ENCODE measurements at places on chromosomes 6 and 20.

- DNase-seq, result no peak
Measured at GRCh38 chr6:40733770-40734396, 146.7 kb upstream of the LRFN2 start.

GRCh38 chr6:142635130-142635529 is 309.8 kb downstream of the HIVEP2 start:
- DNase-seq, result no peak

- no peak for DNase-seq
Measured at GRCh38 chr6:137715589-137716045, 151.4 kb upstream of the TNFAIP3 start.

DNA sequence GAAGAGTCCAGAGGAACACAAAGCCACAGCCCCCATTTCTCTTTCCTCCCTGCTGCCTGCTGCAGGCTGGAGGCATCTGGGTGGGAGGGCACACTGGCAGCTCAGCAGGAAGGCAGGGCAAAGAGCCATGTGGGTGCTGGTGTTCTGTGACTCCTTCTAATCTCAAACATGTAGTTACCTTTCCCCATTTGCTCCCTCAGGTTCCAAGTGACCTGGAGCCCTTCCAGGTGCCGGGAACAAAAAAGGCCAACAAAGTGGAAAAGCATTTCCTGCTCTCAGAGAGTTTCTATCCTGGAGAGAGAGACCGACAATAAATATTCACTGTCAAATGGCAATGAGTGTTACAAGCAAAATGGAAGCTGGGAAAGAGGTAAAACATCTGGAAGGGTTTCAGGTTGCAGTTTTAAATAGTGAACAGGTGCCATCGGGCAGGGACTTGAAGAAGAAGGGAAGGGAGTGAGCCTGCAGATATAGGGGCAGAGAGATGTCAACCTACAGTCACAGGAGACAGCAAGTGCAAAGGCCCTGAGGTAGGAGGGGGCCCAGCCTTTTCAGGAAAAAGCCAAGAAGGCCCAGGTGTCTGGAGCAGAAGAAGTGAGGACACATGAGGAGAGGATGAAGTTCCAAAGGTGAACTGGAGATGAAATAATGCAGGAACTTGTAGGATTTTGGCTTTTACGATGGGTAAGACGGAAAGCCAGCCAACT is 43.6 kb upstream of the IYD start:
- no peak for DNase-seq

DNA sequence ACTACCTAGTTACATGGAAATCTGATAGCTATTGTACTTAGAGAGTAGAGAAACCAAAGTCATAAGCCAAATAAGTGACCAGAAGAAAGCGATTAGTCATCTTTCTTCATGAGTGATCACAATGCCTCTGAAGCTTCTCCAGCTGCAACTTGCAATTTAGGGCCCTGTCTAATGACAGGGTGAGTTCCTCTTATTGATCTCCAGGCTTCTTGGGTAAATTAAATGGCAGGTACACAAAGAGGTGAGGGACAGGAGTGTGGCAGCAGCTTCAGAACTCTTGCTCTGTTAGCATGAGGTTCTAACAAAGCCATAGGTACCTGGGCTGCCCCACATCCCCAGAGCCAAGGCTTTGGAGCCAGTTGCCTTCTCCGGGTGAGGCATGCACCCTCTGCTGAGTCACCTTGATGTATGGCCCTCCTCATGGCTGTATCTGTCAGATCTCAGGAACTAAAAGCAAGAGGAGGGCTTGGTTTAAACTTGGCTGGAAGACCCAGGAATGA is 60.8 kb downstream of the PRDM1 start:
- no peak for DNase-seq

GRCh38 chr20:24752612-24753011 is 196.5 kb upstream of the CST7 start:
- DNase-seq, result no peak

GRCh38 chr6:12827921-12828320 is 111.4 kb downstream of the PHACTR1 start:
- DNase-seq, result no peak

DNA sequence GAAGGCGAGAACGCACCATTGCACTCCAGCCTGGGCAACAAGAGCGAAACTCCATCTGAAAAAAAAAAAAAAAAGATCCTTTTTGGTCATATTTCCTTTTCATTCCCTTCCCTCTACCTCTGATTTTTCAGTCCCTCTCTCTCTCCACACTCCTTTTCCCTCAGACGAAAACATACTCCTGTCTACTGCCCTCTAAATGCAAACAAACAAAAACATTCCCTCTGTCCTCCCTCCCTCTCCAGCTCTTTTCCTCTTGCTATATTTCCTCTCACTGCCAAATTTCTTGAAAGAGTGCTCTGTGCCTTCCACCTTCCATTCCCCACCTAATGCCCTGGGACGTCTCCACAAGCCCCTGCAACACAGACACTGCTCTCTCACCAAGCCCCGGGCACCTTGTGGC is 14.9 kb upstream of the MDFI start:
- DNase-seq, result no peak

DNA sequence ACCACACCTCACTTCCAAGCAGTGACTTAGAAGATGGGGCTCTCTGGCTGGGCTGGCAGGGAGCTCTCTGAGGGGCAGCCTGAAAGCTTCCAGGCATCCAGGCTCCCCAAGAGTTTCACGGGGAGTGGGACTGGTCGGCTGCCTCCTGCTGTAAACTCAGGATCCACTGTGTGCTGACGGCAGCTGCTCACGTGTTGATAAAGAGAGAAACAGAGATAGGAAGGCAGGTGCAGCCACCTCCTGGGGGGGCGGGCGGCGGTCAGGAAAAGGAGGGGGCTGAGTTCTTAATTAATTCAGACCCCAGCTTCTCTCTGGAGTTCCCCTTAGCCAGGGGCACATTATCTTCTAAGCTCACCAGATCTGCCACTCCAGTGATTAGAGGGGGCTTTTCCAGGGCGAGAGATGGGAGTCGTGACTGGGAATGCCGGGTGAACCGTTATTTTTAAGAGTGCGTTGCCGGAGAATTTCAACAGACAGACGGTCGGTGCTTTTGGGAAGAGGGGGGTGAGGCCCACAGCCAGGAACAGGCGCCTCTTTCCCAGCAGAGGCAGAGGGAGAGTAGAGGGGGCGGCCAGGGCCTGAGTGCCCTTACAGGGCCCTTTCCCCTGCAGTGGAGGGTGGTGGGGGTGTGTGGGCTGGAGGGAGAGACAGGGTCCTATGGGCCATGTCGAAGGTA is 70.9 kb downstream of the CD40 start:
- DNase-seq, result no peak

- DNase-seq, result no peak
Measured at GRCh38 chr6:21771626-21772320, 178.2 kb downstream of the SOX4 start.

DNA sequence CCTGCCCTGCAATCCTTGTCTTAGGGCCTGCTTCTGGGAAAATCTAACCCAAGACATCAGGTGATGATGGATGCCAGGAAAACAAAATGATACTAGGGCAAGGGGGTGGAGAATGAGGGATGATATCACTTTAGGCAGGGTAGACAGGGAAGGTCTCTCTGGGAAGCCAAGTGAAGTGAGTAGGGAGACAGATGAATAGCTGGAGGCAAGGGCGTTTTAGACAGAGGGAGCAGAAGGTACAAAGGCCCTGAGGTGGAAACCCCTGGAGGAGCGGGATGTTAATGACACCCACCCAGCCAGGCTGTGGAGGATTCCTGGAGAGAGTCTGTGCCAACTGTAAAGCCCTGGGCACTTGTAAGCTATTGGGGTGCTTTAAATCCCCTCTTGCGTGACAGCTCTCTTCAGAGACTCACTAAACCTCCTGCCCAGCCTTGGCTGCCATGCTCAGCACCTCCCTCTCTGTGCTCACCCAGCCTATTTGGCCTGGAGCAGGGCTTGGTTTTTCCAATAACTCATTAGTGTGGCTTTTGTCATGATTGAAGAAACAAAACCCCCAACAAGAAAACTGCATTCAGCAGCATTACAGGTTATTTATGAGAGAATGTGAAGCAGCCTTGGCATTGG is 12.4 kb upstream of the MDGA1 start:
- no peak for DNase-seq

DNA sequence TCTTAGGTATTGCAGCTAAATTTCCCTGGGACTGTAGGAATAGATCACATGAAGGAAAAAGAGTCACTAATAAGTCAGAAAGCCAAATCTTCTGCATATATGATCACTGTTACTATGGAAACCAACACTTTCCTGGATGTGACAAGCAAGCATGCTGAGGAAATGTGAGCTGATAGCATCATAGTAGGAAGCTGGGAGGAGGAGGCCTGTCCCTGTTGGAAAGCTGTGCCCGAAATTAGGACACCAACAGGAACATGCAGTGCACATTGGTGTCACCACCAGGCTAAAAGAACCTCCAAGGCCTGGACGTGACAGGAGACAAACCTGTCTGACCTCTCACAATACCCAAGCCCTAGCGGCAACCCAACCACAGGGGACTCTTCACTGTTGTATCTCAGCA is 181.9 kb upstream of the PCSK2 start:
- no peak for DNase-seq

GRCh38 chr6:137811916-137812553 is 55.0 kb upstream of the TNFAIP3 start:
- no peak for DNase-seq

- no peak for DNase-seq
Measured at GRCh38 chr6:31468311-31468710, 29.6 kb upstream of the MICB start.

DNA sequence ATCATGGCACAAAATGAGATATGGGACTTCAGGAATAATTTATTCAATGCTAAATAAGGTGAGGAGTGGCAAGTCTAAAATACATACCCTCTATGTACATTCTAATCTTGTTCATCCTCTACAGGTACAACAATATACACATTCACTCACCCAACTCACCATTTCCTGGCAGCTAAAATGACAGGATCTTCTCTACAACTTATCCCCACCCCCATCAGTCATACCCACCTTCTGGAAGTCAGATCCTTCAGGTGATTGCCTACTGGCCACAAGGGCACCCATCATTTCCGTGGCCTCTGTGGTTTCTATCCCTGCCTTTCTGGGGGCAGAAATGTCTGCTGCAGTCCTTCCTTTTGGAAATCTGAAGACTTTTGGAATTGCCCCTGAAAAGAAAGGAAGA is 22.8 kb upstream of the CRIP3 start:
- DNase-seq, result no peak

DNA sequence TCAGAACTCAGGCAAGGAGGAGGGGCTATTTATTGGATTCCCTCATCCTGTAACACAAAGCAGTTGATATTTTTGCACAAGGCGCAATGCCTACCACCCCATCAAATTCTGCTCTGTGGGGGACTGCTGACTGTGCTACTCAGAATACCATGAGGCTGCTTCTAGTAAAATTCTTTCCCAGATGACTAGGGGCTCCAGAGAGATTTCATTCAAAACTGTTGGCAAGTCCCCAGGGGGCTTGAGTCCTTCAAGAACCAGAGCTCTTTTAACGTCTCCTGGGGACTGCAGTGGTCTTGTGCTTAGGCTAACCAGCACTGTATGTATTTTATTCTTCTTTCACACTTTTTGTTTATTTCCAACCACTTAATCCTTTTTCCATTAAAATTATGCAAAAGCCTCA is 365.9 kb upstream of the AGPAT4 start:
- no peak for DNase-seq

DNA sequence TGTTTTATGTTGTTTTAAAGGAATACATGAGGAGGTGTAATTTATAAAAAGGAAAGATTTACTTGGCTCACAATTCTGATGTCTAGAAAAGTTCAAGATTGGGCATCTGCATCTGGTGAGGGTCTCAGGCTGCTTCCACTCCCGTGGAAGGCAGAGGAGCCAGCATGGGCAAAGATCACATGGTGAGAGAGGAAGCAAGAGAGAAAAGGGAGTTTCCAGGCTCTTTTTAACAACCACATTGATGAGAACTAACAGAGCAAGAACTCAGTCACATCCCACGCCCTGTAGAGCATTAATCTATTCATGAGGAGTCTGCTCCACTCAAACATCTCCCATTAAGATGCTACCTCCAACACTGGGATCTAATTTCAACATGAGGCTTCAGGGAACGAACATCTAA is 1666.3 kb downstream of the HACE1 start:
- no peak for DNase-seq

- no peak for DNase-seq
Measured at GRCh38 chr6:42451333-42452170, at the start of gene TRERF1. TRERF1 (minus strand) TSS chr6:42451926; CDS start chr6:42269590, 182,336 bp downstream.

GRCh38 chr20:13677241-13677640 is 38.5 kb upstream of the TASP1 start:
- no peak for DNase-seq

- no peak for DNase-seq
Measured at GRCh38 chr6:22668307-22668706, 98.9 kb downstream of the HDGFL1 start.

DNA sequence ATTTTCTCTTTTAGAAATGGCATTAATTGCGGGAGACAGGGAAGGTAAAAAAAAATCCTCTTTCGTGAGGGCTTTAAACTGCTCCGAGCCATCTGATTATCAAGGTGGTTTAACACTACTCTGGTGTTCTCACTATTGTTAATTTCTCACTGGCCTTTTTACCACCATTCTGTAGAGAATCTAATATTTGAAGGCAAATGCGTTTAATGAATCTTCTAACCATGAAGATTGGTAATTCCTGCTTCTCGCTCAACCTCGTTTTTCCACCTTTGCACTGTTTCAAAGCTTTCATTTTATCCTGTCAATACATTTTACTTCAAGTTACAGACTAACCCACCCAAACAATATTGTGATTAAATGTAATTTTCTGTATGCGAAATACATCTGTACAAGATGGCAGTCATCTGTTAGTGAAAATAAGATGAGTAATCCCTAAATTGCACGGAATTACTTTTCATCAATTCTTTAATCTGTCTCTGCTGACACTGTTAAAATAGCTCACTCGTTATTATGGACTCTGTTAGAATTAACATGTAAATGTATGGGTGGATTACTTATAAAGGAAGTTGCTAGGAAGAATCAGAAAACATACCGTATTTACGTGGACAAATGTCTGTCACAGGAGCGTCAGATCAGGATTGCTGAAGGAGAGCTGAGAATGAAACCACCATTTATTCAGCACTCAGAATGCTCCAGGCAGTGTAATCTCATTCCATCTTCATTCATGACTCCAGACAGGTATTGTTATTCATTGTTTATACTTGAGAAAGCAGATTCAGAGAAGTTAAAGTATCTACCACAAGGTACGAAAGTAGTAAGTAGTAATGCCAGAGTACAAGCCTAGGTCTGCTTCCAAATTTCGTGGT is 1.1 kb upstream of the LCA5 start:
- DNase-seq, result no peak

GRCh38 chr6:141050471-141050870 is 1082.3 kb upstream of the GJE1 start:
- DNase-seq, result no peak

DNA sequence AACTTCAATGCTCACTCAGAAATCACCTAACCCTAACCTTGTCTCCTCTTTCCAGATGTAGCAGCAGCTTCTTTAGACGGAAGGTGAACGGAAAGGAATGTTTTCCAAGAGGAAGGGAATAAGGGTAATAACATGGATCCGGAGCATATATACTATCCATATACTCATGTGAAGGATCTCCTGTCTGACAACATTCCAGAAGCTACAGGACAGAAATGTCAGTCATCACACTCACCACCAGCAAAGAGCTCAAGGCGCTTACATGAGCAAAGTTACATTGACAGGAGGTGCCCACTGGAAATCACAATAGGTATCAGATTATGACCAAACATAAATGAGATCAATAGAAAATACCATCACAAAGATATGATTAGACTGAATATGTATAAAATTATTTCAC is 122.1 kb upstream of the CCDC28A start:
- DNase-seq, result no peak

- no peak for DNase-seq
Measured at GRCh38 chr6:41155132-41155805, 1.1 kb upstream of the TREML1 start.

- DNase-seq, result no peak
Measured at GRCh38 chr6:114075300-114075699, 104.4 kb upstream of the HDAC2 start.

- no peak for DNase-seq
Measured at GRCh38 chr6:37029249-37029971, 24.0 kb downstream of the FGD2 start.
